ENCODE measurements at places on chromosomes 6 and 20. TPM values are rescaled to one million over a fixed set of nuclear protein-coding genes. Genes with fewer than 3 reads are reported as not detected.

DNA sequence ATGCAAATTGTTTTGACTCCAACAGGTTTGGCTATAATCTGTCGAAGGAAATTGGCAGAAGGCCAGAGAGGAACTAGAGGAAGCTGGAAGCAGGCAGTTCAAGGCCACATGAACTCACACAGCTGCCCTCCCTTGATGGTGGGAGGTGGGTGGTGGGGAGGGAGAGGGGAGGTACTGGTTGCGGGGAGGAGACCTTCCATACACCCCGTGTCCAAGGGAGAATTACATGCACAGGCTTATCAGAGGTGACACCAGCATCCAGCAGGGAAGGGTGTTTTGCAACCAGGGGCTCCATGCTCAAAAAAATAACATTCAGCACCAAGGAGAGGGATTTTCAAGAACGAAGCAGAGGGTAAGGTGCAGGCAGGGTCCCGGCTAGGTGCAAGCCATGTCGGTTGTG is 9.1 kb downstream of the PRND start:
- no peak for DNase-seq

GRCh38 chr6:33733709-33734007 is 13.0 kb downstream of the IP6K3 start:
- DNase-seq, result no peak

DNA sequence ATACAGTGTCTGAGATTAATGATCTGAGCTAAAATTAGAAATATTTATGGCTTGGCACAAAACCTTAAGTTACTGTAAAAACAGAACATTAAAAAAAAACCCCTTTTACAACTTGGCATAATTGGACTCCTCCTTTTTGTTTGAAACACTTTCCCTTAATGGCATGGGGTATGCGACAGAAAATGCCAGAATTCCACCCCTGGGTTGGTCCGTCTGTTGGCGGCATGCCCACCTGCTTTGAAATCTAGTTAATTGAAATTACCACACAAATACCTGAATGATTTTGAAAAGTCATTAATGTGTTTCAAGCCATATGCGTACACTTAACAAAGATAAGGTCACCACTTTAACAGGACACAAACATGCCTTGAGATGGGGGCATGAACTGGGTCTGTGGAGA is 175.1 kb upstream of the FOXQ1 start:
- no peak for DNase-seq

- no peak for DNase-seq
Measured at GRCh38 chr6:16097382-16098171, 31.3 kb upstream of the MYLIP start.

DNA sequence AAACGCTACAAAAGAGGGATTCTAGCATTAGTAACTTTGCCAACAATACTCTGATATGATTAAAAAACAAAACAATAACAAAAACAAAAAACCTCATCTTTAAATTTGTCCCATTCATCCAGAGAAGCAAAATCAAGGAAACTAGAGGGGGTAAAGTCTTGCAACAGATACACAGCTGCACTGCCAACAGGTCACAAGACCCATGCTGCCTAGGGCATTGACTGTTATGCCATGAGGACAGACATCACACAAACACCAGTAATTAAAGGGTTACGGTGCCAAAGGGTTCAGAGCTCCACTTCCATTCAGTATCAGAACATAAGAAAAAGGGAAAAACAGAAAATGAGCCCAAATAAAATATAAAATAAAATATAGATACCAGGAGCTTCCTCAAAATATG is 1.6 kb downstream of the TBC1D20 start:
- no peak for DNase-seq

MTFR2 gene
- polyA plus RNA-seq, result 0.69 TPM

GPR63 gene
- polyA plus RNA-seq, result 0.12 TPM

ETV7 gene
- 2.4 TPM for polyA plus RNA-seq
